Sigmoid colon (tissue), 7 donors: ENCODE measurements at places on chromosomes 6 and 20. TPM values are rescaled to one million over a fixed set of nuclear protein-coding genes. Genes with fewer than 3 reads are reported as not detected.

The HLA-DRA gene
- 108 TPM for total RNA-seq

The RAE1 gene
- total RNA-seq: 18.6 TPM

DNA sequence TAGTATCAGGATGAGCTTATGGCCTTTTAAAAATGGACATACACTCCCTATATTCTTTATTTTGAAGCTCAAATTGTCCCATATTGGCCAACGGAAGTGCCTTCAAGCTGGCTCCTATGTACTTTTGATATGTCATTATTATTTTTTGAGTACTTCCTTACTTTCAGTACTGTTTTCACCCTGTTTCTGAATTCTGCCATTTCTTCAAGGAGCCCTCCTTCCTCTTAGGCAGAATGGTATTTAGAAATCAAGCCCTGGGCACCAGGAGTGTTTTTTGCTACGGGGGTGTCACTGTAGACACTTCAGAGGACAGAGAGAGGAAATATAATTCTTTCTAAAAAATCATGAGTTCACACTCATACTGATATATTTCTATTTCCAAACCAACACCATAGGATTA lies 5.5 kb upstream of the MYLK4 start:
- no peaks in the 10 kb centered on the region for H3K27me3 ChIP-seq
- DNase-seq: no peak
- peak overlapping the region; percentile 1 for H3K27ac ChIP-seq
- H3K4me3 ChIP-seq: no peak overlapping the region
- H3K4me1 ChIP-seq: peaks cover 8% of the 10 kb centered on the region
- H3K36me3 ChIP-seq: no peaks in the 10 kb centered on the region

DNA sequence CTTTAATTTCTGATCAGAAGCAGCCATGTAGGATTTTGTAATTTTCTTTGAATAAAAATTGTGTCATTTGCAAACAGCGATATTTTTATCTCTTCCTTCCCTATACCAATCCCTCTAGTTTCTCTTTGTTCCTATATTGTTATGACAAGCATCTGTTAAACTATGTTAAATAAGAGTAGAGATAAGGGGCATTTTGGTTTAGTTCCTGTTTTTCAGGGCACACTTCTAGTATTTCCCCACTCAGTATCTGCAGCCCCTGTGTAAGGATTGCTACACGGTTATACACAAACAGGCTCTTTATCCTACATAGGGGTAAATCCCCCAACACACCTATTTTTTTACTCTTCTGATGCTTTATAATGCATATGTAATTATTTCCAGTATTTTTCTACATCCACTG lies 42.1 kb downstream of the TRERF1 start:
- H3K4me1 ChIP-seq: peaks cover 6% of the 10 kb centered on the region
- no peaks in the 10 kb centered on the region for H3K36me3 ChIP-seq
- no peak overlapping the region for H3K27ac ChIP-seq
- no peak overlapping the region for H3K4me3 ChIP-seq
- H3K27me3 ChIP-seq: no peaks in the 10 kb centered on the region

GRCh38 chr6:137181891-137182653 lies 8.6 kb upstream of the IL22RA2 start:
- DNase-seq: no peak
- no peaks in the 10 kb centered on the region for H3K36me3 ChIP-seq
- no peak overlapping the region for H3K27ac ChIP-seq
- H3K4me1 ChIP-seq: no peaks in the 10 kb centered on the region

GRCh38 chr20:57660922-57661745 lies 40.9 kb upstream of the ZBP1 start:
- peaks cover 8% of the 10 kb centered on the region for H3K36me3 ChIP-seq
- no peaks in the 10 kb centered on the region for H3K27me3 ChIP-seq
- peak overlapping the region; percentile 42 for H3K27ac ChIP-seq

- H3K27ac ChIP-seq: no peak overlapping the region
- H3K4me3 ChIP-seq: no peak overlapping the region
- peaks cover 5% of the 10 kb centered on the region for H3K27me3 ChIP-seq
- no peak for DNase-seq
- H3K4me1 ChIP-seq: peaks cover 35% of the 10 kb centered on the region
- no peaks in the 10 kb centered on the region for H3K36me3 ChIP-seq
Observed at GRCh38 chr6:26218824-26219223, 131.6 kb downstream of the HFE start.

DNA sequence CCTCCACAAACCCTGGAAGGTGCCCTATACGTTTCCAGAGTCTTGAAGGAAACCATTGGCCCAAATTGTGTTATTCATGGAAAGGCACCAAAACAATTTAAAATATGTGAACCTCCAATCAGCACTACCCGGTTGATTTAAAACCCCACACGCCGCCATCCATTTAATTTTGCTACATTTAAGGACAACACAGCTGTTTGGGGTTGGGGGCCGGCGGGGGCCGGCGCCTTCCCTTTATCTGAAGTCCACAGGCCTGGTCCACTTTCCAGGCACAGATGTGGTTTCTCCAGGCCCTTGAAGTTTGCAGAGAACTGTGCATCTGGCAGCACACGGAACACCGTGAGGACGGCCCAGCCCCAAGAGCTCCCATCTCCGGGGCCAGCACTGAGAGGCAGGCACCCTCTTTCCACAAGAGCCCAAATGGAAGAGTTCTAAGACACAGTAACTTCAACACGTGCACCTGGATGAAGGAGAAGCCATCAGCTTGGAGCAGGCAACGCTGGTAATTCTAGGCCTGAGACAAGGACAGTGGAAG lies 16.8 kb upstream of the FRMD1 start:
- no peaks in the 10 kb centered on the region for H3K36me3 ChIP-seq
- no peak for DNase-seq
- peaks cover 8% of the 10 kb centered on the region for H3K27me3 ChIP-seq
- no peak overlapping the region for H3K27ac ChIP-seq

DNA sequence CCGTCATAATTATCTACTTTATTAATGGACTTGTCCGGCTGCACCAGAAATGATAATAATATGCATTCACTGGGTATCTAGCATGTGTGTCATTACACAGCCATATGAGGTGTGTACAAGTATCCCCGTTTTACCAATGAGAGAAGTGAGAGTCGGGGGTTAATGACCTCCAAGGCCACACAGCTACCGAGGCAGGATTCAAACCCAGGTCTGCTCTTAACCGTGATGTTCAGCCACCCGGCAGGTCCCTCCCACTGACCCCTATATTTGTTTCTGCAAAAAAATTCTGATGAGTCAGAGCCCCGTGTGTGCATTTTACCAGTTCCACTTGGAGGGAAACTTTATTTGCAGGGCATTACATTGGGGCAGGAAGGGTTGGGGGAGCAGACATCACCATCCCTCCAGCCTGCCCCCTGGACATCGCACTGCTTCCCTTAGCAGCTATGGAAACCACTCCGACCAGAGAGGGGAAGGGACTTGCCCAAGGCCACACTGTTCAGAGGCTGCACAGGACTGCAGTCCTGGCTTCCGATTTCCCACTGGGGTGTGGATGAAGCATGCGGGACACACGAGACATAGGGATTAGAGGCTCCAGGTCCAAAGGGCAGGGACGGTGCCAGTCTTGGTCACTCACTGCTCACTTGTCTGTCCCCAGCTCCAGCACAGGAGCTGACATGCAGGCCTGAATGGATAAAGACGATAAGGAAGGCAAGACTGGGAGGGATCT lies 10.1 kb upstream of the SRC start:
- H3K27ac ChIP-seq: no peak overlapping the region
- no peak overlapping the region for H3K4me3 ChIP-seq
- H3K4me1 ChIP-seq: peaks cover 41% of the 10 kb centered on the region
- no peaks in the 10 kb centered on the region for H3K27me3 ChIP-seq
- peak; percentile 64 for DNase-seq
- H3K36me3 ChIP-seq: no peaks in the 10 kb centered on the region

GRCh38 chr6:69771158-69771906 lies 25.5 kb downstream of the LMBRD1 start:
- no peaks in the 10 kb centered on the region for H3K36me3 ChIP-seq
- no peak for DNase-seq
- H3K4me1 ChIP-seq: peaks cover 6% of the 10 kb centered on the region
- H3K27ac ChIP-seq: no peak overlapping the region
